ENCODE measurements at places on chromosomes 11 and 22.

DNA sequence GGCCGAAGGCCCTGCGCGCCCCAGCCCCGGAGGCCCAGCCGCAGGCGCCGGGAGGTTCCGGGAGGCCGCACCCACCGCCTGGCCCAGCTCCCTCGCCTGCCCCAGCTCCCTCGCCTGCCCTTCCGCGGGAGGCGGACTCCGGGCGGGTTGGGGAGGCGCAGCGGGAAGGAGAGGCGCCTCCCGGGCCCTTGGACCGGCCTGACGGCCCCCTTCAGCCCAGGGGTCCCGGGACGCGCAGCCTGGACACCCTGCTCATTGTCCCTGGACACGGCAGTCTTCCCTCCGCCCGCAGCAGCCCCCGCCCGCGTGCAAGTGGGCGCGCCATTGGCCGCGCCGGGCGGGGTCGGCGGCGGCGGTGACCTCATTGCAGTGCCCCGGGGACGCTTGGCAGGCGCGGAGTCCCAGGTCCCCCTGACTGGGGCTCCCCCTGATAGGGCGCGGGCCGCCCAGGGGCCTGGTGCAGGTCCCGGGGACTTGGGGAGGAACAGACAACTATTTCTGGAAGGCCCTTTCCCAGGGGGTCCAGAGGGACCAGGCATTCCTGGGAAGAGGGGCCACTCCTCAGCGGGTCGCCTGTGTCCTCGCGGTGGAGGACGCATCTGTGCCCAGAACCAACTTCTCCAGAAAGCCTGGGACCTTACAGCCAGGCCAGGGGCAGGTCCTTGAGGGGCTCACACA lies 501 bp downstream of the CD151 start:
- peak; percentile 50 for DNase-seq

DNA sequence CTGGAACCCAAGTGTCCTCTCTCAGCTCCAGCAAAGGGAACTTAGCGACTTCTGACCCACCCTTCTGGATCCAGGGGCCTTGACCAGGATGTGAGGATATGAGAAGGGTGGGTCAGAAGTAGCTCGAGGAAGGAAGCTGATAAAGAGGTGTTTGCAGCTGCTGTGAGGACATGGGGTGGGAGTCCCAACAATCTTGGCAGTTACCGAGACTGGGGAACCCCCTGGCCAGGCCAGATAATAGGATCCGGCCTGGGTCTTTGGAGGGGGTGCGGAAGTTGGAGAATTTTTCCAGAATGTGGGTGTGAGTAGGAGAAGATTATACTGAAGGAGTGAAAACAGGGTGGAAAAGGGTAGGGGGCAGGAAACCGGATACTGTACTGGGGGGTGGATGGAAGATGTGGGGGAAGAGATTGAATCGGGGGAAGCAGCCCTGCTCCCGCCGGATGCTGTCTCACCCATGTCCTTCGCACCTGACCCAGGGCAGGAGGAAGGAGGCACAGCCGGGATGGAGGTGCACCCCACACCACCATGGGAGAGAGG lies 2.8 kb upstream of the MCAM start:
- DNase-seq: no peak

DNA sequence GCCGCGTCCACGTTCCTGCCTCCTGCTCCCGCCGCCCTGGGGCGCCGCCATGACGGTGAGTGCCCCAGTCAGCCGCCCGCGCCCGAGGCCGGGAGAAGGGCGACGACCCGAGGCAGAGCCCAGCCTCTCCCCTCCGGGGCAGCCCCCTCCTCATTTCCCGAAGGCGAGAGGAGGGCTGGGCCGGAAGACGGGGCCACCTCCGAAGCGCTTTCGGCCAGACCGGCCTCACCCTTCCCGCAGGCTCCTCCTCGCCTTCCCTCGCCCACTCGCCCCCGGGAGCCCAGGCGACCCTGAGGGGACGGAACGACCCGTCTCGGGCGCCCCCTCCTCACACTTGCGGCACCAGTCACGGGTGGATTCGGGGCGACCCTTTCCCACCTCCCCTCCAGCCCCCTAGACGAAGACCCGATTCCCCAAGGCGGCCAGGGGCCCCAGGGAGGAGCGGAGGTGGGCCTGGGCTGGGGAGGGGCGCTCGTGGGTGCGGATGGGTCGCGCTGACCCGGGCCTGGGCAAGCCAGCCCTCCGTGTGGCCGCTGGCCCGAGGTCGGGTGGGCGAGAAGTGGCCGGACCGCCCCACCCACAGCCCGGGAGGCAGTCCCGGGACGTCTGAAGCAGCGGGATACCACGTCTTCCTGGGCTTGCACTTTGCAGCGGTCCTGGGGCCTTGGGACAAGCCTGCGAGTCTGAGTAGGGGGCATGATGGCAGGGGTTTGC lies 49.7 kb downstream of the TRIOBP start:
- DNase-seq: peak; percentile 53

DNA sequence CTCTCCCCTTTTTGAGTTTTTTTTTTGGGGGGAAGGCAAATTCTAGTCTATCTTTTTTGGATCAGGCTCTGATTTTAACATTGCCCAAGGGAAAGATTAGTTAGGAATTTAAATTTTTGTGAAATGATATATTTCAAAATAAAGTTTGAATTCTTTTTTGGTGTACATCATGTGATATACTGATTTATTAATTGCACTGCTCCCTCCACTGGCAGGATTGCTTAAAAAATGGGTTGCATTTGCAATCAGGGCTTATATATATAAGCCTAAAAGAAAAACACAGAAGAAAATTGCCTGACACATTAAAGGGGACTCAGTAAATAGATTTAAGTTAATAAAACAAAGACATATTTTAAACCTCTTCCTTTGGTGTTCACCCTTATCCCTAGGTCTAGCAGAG lies 1.2 kb downstream of the DYNC2H1 start:
- DNase-seq: no peak

DNA sequence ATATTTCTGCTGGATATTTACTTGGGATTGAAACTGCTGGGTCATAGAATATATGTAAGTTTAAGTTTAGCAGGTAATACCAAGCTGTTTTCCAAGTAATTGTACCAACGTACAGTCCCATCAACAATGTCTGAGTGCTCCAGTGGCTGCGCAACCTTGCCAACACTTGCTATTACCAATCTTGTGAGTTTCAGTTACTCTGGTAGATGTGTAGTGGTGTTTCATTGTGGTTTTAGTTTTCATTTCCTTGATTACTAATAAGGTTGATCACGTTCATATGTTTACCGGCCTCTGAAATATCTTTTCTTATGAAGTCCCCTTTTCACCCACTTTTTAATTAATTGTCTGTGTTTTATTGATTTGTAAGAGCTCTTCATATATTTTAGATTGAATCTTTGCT lies 370.6 kb upstream of the CADM1 start:
- no peak for DNase-seq

DNA sequence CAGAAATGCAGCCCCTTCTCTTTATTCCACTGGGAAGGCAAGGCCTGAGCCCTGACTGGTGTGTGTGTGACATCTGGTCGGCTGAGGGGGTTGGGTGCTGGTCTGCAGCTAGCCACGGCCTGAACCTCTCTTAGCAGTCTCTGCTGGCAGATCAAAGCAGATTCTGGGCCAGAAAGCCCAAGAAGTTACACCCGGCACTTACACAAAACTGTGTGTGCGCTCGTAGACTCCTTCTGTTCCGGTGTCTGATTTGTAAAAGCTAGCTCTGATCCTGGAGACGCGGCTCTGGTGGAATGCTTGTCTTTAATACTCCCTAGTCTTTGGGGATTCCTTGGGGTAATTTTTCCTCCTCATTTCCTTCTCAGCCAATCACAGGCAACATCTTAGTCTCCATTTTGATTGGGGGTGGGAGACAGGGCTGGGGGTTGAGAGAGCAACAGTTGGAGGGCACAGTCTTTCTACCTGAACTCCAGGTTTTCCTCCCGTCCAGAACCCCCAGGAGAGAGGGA lies 5.5 kb downstream of the PKNOX2 start:
- DNase-seq: no peak

DNA sequence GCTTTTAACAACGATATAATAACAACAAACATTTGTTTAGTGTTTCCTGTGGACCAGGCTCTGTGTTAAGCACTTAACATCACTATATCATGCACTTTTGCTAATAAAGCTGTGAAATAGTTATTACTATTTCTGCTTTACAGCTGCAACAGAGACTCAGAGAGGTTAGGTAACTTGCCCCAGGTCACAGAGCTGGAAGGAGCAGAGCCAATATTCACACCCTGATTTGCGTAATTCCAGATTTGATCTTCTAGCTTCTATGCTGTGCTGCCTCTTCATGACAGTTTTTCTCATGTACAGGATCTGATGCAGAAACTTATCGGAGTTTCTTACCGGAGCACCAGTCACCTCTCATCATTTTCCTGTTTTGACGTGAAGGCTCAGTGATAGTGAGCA lies 33.6 kb upstream of the EHF start:
- no peak for DNase-seq

GRCh38 chr11:125075242-125075625 lies 12.1 kb downstream of the SLC37A2 start:
- no peak for DNase-seq

DNA sequence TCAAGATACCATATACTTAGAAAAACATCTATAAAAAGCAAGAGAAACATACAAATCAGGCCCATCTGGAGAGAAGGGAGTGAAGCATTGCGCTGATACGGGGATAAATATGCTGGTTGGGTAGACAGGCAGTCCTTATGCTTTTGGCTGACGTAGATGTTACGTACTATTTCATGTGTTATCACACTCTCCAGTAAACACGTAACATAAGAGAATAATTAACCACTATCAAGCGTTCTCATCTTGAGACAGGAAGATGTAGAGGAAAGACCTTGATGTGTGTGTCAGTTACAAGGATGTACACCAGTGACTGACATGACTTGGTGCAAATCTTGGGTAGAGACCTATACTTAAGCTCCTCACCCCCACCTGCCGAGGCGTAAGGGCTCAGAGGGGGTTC lies 86.7 kb upstream of the PRODH start:
- DNase-seq: no peak

DNA sequence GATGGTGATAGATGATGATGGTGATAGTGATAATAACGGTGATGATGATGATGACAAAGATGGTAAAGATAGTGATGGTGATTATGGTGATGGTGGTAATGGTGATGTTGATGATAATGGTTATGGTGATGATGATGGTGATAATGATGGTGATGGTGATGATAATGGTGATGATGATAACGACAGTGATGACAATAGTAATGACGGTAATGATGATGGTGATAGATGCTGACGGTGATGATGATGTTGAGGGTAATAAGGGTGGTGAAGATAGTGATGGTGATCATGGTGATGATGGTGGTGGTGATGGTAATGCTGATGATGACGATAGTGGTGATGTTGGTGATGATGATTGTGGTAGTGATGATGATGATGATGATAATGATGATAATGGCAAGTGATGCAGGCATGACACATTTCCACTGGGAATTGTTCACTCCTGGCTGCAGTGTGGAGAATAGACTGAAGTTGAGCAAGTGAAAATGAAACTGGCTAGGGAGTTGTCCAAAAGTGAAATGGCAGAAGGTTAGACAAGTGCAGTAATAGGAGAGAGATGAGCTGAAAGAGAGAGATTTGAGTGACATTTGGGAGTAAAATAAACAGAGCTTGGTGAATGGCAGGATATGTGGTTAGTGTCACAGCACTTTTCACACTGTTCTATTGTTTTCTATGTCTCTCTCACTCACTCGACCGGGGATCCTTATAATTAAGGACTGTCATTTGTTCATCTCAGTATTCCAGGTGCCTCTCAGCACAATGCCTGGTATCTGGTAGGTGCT lies 992.5 kb downstream of the OPCML start:
- no peak for DNase-seq

- DNase-seq: no peak
These were observed 334.8 kb upstream of the LARGE1 start for GRCh38 chr22:34255042-34255441.

GRCh38 chr22:39434243-39434653 lies 22.6 kb upstream of the MGAT3 start:
- no peak for DNase-seq

DNA sequence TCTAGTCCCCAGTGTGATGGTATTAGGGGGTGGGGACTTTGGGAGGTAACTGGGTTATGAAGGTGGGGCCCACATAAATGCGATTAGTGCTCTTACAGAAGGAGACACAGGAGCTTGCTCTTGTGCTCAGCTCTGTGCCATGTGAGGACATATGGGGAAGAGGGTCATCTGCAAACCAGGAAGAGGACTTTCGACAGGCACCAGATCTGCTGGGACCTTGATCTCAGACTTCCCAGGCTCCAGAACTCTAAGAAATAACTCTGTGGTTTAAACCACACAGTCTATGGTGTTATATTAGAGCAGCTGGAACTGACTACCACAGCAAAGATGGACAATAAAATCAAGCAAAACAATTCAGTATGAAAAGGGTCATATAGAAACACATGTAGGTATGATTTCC lies 26.7 kb downstream of the NNMT start:
- no peak for DNase-seq

DNA sequence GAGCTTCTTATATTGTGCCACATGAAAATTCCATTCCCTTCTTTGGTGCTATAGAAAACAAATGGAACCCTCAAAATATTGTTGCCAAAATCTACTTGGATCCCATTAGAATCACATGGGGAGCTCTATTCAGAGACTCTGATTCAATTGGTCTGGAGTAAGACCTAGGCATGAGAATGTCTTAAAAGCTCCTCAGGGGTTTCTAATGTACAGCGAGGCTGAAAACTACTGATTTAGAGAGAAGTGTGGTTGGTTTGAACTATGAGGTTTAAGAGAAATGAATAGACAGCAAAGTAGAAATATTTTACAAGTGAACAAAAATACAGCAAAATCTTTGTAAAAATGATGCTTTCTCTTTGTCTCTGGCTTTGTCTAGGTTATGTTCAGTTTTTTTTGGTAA lies 514.7 kb downstream of the CNTN5 start:
- no peak for DNase-seq

DNA sequence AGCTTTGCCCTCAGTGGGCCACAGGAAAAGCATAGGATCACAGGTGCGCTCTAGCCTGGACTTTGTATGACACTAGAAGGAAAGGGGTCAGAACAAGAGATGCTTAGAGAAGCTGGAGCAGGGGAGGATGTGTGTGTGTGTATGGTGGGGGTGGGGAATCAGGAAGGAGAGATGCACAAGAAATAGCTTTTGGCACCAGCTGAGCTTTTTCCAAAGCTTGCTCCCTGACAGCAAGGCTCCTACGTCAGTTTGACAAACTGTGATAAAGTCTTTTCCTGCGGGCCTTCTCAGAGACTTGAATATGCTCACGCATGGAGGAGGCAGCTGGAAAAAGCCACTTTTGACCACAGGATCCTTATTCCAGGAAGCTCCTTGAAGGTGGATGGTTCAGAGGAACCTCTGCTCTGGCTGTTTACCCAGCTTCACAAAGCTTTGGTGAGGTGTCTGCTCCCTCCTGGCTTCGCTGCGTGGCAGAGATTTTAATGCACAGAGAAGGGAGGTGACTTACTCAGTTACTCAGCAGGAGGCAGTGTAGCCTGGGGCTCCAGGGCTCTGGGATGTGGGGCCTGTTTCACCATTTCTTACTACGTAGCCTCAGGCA lies 3.9 kb downstream of the CDC42EP1 start:
- DNase-seq: no peak

DNA sequence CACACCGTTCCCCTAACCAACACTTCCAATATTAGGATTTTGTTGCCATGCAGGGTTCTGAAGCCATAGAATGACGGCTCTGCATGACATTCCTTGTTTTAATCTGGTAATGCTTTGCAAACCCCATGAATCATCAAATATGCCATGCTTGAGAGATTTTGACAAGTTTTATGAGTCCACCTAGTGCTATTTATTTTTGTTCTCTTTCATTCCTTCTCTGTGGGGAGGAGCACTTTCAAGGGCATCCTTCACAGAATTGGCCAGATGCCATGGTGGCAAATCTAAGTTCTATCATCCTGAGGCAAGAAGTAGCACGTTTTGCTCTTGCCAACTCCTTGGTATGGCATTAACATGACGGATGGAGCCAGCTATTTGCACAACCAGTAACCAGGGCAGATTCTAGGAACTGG lies 268.4 kb downstream of the FAM76B start:
- no peak for DNase-seq

- no peak for DNase-seq
These were observed 403.2 kb downstream of the AASDHPPT start for GRCh38 chr11:106480581-106481190.
